ENCODE measurements at places on chromosomes 7 and 10.

DNA sequence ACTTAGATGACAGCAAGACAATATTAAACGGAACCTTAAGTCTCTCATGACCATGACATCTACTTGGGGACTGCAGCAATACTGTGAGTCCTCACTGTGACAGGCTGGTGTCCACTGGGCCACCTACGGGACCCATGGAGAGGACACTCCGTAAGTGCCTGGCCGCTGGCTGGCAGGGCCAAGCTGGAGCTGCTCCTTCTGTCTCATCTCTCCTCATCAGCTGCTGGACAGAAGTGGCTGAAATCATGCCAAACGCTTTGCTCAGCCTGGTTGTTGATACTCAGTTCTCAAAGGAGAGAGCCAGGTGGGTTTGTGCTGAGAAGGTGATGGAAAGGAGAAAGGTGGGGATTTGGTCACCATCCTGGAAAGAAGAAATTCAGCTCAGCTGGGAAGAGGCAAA is 33.3 kb downstream of the AFAP1L2 start:
- no peak for DNase-seq

- no peak for DNase-seq
Measured at GRCh38 chr7:47418601-47419309, 163.2 kb downstream of the TNS3 start.

DNA sequence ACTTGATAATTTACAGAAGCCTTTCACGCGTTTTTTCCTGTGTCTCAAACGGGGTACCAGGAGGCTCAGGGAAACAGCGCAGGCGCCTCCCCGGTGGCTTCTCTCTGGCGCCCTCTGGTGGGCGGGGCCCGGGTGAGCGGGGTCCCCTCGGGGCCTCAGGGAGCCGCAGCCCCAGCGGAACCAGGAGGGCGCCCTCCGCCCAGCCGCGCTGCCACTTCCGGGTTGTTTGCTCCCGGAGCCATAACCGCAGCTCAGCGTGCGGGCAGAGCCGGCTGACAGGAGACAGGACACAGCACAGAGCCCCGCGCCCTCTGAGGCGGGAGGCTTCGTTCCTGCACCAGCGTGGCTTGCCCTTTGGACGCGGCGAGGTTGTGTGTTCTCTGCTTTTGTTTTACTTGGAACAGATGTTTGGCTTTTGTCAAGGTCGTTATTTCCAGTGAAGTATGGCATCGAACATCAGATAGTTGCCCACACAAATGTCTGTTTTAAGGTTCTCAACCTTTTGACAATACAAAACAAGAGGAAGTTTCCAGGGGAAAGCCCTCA is 6.9 kb upstream of the CYP2E1 start:
- DNase-seq: no peak

- DNase-seq: peak; percentile 64
Measured at GRCh38 chr7:114663502-114663901, 248.9 kb downstream of the FOXP2 start.

GRCh38 chr10:80454513-80455460 is 677 bp downstream of the TSPAN14 start:
- no peak for DNase-seq
